ENCODE measurements at places on chromosomes 4 and X.

DNA sequence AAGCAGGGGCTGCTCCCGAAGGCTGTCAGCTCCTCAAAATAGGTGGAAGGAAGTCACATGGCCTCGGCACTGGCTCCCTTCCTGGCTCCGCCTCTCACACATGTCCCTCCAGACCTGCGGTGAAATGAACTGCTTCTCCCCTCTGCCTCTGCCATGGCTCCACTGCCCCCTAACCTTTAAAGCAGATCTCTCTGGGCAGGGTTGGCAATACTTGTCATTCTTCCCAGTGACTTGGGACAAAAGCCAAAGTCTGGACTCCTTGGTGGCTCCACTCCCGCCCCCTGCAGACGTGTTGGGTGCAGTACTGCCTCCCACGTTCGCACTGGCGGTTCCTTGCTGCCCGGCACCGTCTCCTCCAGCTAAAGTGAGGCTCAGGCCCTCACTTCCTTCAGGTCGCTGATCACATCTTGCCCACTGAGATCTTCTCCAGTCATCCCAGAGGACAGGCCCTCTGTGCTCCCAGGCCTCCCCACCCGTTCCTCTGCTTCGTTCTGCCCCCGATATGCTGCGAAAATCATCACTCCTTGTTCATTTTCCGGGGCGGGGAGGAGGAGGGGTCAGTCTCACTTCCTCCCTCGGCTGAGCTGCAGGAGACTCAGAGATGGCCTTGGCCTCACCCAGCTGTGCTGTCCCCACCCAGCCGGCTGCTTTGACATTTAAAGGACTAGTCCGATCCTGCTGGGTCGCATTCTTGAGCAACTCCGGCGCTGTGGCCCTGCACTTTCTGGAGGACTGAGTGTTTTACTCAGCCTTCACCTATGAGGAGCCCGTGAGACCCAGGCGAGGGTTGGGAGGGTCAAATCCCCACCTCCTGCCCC lies 97.4 kb downstream of the PHKA2 start:
- peak; percentile 51 for DNase-seq

DNA sequence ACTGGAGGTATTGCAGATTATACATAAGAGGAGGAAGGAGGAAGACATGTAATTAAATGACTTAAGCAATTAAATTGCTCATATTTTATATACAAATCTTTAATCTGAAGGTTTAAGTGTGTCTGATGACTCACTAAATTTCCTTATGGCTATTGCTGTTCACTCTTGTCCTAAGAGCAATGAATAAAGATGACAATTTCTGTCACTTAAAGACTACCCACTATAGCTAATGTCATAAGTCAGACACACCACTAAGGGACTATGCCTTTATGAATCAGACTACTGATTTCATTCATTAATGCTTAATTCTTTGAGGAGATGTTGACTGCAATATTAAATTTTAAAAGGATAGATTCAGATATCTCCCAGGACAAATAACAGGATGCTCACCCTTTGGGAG lies 1514.7 kb downstream of the PCDH18 start:
- no peak for DNase-seq

GRCh38 chr4:106941841-106942240 lies 94.3 kb downstream of the DKK2 start:
- DNase-seq: peak; percentile 9

DNA sequence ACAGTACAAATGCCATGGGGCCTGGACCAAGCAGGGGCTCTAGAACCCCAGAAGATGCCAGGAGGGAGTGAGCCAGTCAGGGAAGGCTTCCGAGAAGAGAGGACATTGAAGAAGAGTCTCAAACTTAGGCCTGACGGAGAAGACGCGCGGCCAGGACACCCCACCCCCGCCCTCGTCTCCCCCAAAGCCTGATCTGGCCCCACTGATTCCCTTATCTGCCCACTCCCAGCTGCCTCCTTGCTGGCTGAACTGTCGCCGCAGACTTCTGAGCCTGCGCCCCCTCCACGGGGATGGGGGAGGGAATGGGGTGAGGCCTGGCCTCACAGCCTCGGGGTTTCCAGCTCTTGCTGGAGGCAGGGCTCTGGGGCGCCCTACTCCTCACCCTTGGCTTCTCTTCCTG lies 3.6 kb upstream of the GATA1 start:
- no peak for DNase-seq

GRCh38 chrX:19129694-19130093 lies 7.4 kb upstream of the ADGRG2 start:
- DNase-seq: no peak

DNA sequence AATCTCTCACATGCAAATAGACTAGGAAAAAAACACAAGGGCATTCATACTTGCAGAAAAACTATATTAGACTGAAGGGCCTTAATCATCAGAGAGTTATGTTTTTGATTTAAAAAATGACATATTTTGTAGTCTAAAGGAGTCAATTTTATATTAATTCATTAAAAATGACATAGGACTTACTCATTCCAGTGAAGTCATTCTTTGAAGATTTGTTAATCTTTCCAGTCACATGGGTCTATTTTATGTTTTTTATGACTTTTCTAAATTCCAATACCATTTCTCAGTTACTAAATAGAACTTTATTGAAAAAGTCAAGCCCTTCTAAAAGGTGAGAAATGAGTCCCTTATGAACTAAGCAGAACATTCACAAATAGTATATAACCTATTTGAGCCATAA lies 743.8 kb upstream of the INTU start:
- peak; percentile 63 for DNase-seq

DNA sequence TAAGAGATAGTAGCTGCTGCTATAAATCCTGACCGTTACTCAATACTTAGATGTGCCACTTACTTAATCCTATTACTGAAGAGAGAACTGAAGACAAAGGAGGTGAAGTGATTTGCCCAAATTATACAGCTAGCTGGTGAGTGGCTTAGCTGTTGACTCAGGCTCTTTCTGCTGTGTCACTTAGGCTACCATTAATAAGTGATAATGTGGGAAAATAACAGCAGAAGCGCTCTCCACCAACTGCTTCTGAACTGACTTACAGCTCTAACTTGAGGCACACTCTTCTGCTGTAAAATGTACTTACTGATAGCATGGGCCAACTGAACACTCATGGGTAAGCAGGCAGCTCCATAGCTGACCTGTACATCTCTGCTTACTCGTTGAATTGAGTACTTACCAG lies 7.5 kb upstream of the KLHL5 start:
- peak; percentile 21 for DNase-seq

DNA sequence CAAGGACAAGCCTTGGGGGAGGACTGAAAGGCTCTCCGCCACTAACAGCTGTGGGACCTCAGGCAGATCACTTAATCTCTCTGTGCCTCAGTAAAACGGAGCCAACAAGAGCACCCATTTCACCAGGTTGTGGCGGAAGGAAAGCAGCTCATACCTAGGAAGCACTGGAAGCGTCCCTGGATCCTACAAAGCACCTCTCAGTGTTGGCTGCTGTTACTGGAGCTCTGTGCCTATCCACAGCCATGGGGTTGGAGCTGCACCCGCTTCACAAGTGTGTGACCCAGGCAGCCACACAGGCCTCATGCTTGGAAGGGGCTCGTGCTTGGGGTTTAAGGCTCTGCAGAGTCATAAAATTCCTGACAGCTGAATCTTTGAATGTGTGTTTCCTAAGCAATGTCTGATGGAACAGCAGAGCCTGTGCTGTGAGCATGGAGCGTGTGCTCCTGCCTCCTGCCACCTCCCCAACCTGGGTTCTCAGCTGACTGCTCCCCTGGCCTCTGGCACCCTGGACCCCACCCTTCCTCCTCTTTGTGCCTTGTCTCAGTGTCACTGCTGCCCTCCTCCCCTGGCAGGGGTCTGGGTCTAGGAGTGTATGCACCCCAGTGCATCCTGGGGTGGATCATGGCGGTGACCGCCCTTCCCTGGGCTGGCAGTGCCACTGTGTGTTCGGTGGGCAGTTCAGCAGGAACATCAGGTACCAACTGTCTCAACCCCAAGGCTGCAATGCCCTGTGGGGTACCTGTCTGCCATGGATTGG lies 14.4 kb upstream of the MAN2B2 start:
- DNase-seq: peak; percentile 72

DNA sequence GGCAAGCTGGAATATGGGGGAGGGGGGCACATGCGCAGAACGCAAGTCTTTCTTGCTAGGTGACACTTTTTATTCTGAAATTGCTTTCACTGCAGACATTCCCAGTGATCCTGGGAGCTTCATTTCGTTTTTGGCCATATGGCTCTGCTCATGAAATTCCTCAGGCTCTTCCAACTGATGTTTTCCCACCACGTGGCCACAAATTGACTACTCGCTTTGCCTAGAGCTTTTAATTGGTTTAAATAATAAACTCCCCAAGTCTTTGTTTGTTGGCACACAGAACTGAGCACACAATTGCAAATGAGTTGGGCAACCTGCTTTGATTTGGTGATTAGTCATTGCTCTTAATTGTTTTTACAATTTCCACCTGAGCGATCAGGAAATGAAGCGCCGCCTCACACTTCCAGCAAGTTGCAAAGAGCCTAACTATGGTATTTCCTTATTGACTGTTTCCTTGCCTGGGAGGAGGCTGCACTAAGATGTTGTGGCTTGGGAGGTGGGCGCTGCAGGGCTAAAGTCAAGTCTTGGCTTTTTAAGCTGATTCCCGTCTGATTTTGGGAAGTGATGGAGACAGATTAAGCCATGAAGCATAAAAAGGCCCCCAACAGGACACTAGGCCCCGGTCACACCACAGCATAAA lies 282.5 kb downstream of the ZIC3 start:
- no peak for DNase-seq

GRCh38 chr4:144115519-144115918 lies 25.0 kb downstream of the GYPA start:
- no peak for DNase-seq

- DNase-seq: no peak
Observed at GRCh38 chrX:129732857-129733256, 5.9 kb upstream of the XPNPEP2 start.

DNA sequence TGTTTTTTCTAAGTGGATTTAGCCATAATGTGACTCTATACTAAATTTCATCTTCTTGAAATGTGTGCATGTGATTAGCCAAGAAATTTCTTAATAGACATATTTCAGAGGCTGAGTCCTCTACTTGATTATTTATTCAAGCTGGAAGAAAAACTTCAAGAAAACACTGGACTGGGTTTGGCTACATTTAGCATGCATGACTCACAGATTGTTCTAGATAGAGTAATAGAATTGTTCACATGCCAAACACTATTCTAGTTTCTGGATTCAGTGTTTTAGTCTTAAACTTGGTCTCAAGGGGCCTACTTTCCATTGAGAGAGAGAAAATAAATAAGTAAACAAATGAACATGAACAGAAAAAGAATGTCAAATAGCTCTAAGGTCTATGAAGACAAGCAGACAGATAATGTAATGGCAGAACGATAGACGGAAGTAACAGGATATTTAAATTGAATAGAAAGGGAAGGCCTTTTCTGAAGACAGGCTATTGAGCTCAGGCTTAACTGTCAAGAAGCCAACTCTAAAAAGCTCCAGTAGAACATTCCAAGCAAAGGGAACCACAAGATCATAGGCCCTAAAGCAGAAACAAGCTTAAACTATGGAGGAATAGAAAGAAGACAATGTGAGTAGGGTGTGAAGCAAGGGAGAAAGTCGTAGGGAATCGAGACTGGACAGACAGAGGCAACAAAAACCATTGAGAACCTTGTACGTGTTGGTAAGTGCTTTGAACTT lies 104.6 kb downstream of the TMEM144 start:
- DNase-seq: peak; percentile 97

- peak; percentile 49 for DNase-seq
Observed at GRCh38 chrX:68163441-68163840, 269.9 kb downstream of the OPHN1 start.

- DNase-seq: no peak
Observed at GRCh38 chr4:122621016-122621507, at the start of gene IL21. IL21 (minus strand) TSS chr4:122621066; CDS start chr4:122621011, 55 bp downstream.

GRCh38 chr4:66328803-66329574 lies 658.7 kb upstream of the EPHA5 start:
- no peak for DNase-seq

DNA sequence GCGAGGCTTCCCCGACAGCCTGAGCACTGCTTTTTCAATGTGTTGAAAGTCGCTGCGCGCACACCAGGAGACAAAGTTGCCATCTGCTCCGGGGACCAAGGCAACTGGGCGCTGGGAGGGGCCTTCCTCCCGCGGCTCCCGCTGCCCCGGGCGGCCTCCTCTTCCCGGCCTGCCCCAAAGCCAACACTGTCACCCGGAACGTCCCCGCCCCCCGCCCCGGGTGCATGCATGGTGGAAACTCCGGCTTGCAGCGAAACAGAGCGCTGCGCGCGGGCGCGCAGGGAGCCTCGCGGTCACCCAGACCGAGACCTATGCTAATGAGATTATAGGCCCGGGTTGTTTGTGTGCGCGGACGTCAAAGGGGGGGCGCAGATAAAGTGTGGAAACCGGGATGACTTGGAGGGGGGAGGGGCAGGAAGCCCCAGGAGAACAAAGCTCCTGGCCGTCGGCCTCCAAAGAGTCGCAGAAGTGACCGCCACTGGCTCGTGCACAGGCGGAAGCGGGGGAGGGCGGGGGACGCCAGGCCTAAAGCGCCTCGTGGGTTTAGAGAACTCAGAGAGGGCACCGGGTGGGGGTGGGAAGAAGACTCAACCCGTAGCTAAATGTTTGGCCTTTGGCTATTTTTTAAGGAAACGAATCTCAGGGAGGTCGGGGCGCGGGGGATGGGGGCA lies 88.8 kb downstream of the BCOR start:
- DNase-seq: peak; percentile 20

DNA sequence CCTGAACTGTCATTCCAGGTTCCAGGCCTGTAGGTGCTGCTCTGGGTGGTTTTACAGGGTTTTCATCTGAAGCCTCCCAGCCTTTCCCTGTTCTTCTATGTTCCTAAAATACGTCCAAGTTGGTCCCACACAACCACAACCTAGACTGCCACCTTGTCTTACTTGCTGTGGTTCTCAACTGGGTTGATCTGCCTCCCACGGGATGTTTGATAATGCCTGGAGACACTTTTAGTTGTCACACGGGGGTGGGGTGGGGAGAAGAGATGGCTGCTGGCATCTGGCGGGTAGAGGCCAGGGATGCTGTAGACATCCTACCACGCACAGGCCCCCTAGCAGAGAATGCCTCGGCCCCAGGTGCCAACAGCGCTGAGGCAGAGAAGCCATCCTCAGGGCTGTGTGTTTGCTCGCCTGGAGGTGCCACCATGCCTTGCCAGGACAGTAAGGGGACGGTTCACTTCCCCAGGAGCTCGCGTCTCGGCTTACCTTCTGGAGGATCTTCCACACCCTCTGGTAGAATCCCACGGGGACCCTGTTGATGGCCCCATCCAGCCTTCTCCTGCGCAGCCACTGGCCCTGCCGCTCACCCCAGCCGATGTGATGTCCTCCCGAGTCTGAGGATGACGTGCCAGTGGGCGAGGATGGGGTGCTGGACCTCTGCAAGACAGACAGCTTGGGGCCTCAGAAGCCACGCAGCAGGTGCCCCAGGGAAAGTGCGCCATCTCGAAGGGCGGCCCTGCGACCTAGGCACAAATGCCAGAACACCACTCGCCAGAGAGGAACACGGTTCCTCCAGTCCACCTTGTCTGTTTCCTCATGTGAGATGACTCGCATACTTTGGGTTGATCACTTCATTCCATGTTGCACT lies 87.0 kb downstream of the PHKA2 start:
- no peak for DNase-seq

DNA sequence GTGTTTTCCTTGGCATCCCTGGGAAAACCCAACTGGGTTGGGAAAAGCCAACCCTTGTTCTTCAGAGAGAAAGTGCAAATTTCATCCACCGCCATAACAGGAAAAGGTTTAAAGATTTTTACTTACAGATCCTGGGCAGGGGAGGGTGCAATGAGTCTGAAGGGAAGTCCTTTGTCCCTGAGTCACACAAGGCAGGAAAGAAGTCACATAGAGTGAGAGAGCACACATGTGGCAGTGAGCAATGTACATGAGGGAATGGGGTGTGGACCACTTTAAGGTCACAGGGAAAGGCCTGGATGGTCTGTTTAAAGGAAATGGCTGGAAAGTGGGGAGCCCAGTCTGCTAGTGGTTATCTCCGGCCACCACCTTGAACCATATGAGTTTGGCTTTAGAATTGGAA lies 248.9 kb downstream of the HS3ST1 start:
- DNase-seq: no peak
